Activated gamma-delta T cell treated with Interleukin-2 at 50 U/mL for 16 hours (primary cell): ENCODE measurements at places on chromosomes 2 and 18.

GRCh38 chr2:3572620-3573019, 2.4 kb upstream of the RPS7 start:
- DNase-seq = no peak

GRCh38 chr2:105708697-105709096, 36.0 kb upstream of the NCK2 start:
- no peak for DNase-seq

DNA sequence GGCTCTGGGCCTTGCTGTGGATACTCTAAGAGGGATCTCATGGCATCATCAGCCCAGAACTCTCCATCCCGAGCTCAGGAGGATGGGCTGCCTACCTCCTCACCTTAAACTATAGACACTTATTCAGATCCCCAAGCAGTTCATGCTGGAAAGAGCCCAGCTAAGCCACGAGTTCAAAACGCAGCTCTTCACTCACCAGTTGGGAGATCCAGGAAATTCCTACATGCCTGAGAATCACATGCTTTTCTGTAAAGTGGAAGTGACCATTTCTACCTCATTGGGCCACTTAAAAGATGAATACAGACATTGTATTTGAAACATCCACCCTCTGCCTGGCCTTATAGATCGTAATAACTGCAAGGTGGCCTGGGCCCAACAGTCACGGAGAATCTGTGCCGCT, 6.6 kb downstream of the ATOH8 start:
- DNase-seq = no peak

- no peak for DNase-seq
Measured at GRCh38 chr2:3399829-3400228, 20.3 kb downstream of the TRAPPC12 start.

GRCh38 chr2:40346535-40347354, 105.1 kb downstream of the SLC8A1 start:
- no peak for DNase-seq

GRCh38 chr2:7726989-7727388, 809.8 kb downstream of the RNF144A start:
- DNase-seq = no peak

DNA sequence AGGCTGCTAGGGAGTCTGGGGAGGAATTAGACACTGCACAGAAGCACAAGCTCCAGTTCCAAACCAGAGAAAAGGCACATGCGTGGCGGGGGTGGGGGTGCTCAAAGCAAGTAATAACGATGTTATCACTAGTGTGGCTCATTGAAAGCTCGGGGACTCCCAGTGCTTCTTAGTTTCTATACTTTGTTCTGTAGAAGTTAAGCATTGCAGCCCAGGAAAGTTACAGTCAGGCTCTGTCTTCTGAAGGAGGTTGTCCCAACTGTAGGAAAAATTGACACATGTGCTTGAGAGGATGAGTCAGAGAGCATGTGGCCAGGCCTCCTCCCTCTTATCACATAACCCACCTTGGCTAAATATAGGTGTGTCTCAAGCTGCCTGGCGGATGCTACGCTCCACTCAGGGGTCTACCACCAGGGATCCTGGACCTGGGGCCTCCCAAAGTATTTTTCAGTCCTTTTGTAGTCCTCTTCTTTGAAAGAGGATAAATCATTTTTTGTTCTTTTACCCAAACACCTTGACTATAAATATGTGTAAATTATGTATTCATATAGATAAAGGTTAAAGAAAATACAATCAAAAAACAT, 3.8 kb downstream of the GALNT5 start:
- DNase-seq = no peak

GRCh38 chr18:62426191-62426488, 96.7 kb upstream of the ZCCHC2 start:
- DNase-seq = no peak

- DNase-seq = no peak
Measured at GRCh38 chr2:66509326-66509811, 74.4 kb downstream of the MEIS1 start.

DNA sequence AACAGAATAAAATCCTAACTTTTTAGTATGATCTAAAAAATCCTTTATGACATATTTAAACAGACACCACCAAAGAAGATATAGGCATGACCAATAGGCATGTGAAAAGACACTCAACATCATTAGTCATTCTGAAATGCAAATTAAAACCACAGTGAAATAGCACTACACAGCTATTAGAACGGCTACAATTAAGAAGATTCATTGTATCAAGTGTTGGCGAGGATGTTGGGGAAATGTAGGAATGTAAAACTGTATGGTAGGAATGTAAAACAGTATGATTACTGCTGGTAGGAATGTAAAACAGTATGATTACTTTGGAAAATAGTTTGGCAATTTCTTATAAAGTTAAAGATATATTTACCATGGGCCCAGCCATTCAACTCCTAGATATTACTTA, 253.3 kb upstream of the TCF4 start:
- DNase-seq = no peak

DNA sequence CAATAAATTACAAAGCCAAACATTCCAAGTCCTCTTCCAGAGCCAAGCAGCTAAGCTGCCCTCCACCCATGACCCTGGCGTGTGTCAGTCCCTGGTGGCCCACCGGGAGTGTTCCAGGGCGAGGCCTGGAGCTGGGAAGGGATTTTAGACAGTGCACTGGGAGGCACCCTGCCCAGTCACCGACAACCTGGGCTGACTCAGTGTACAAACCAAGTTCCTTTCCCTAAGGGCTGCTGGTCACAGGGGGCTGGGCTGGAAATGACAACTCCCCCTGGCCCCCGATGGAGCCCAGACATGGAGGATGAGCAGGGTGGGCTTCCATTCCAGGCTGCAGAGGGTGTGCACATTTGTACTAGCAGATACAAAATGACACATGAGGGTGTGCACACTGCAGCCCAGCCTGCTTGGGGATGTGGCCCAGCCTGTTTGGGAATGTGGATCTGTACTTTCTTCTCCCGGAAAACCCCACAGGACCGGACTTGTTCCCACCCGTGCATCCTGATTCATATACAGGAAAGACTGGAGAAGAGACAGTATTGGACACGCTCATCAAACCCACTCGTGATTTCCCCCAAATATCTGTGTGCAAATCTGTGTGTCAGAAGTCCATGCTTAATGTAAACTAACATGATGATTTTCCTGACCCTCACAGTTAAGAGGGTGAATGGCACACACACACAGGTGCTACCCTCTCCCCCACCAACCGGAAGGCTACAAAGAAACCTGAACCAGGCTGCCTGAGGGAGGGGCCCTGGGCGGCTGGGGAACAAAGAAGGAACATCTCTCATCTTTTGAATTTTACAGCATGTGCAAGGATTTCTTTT, 58.9 kb downstream of the NDUFA10 start:
- no peak for DNase-seq

DNA sequence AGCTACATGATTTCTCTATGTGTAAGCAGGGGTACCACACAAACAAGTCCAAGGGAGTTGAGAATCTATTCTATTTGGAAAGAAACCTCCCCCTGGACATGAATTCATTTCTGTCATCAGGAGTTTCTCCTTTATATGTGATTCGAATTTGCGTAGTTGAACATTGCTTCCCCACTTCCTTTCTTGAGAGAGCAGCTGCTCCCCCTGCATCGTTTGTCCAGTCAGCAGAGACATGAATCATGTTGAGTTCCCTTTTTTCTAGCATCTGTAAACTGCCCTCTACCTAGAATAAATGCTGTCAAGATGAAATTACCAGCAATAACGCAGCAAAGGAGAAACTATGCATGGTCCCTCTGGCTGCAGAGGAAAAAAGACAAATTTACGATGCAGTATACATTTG, 73.8 kb downstream of the KIF5C start:
- no peak for DNase-seq

DNA sequence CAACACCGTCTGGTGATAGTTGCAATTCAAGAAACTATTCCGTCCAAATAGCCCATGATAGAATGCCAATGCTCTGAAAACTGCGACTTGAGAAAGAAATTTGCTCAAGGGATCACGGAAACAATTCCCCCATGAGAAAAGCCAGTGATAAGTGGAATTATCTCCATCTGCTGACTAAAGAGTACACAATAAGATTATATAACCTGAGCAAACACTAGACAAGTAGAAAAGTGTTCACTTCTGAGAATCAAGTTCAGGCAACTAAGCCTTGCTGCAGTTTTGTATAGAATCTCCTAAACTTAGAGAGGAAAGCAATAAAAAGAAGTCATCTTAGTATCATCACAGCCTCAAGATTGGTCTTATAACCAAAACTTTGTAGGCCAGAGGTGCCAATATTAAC, 336.3 kb upstream of the NRXN1 start:
- no peak for DNase-seq

DNA sequence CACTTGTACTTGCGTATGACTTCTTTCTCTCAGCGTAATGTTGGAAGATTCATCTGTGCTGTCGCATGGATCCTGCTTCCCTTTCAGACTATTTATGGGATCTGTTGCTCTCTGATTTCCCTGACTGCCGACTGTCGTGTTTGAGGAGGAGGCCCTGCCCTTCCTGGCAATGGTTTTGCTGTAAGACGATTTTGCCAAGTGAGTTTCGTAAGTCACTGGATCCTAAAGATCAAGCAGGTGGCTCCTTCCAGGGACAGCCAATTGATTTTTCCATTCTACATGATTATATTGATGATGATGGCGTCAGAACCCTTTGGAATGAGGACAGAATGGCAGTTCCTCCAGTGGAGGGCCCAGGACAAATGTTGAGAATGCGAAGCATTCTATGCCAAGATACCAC, 8.7 kb upstream of the B3GNT2 start:
- no peak for DNase-seq

- no peak for DNase-seq
Measured at GRCh38 chr2:229178117-229178516, 93.0 kb downstream of the PID1 start.

DNA sequence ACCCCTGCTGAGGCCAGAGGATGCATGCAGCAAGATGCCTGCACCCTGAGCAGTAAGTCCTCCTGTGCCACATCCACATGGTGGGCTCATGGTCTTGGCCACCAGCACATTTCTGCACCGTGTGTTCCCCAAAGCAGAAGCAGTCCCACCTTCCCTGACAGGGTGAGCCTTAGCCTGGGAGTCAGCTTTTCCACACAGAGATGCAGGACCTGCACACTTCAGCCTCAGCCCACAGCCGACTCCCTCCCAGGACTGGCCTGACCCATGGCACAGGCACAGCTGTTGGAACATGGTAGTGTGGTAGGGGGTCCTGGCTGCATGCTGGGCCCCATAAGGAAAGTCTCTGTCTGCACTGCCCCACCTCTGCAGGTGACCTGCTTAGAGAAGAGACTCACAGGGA, 5.0 kb downstream of the SNED1 start:
- no peak for DNase-seq

GRCh38 chr2:198127627-198128026, 323.2 kb downstream of the PLCL1 start:
- no peak for DNase-seq

- DNase-seq = peak; percentile 7
Measured at GRCh38 chr2:9554921-9555296, 721 bp downstream of the ADAM17 start.

DNA sequence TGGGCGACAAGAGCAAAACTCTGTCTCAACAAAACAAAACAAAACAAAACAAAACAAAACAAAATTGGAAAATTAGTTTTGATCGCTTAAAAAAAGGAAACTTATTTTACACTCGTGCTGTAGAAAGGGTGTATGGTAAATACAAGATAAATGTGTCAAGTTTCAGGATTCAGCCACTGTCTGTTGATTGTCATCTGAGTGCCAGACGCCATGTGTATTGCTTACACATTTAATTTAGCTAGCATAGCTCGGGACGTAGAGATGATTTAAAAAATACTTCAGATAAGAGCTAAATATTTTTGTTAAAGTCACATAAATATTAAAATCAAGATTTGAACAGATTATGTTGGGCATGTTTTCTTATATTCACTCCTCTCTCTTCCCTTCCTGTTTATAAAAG, 568.1 kb upstream of the ZNF804A start:
- DNase-seq = no peak

- DNase-seq = no peak
Measured at GRCh38 chr2:190455358-190456095, 47.4 kb downstream of the MFSD6 start.

DNA sequence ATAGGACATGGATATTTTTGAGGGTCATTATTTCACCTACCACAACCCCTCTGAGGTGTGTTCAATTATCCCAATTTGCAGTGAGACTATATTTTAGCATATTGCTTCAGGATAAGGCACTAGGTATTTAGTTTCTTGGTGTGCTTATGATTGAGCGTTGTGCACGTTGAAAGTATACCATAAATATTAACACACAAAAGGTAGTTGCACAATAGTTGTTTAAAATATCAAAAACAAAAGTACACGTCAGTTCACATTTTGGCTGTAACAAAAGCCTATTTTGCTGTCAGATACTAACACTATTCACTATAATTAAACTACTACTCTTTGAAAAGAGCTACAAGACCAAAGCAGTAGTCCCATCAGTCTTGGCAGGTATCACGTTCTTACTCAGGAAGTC, 367.5 kb downstream of the DSC3 start:
- no peak for DNase-seq

DNA sequence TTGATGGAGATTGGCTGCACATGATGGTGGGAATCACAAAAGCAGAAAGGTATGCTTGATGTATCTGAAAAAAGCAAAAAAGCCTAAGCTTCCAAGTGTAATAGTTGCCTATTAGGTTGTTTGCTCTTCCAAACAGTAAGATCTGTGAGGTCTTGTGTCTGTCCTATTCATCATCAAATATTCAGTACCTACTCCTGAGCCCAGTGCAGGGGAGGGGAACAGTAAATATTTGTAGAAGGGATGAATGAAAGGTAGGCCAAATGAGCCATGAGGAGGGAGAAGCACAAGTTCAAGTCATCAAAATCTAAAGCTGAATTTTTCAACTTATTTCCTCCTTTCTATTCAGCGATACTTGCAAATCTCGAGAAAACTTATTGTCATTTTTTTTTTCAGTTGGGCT, 153.2 kb upstream of the ETAA1 start:
- DNase-seq = no peak

GRCh38 chr2:36843838-36844237, 122.5 kb downstream of the STRN start:
- DNase-seq = no peak

- no peak for DNase-seq
Measured at GRCh38 chr18:75249672-75250470, 39.3 kb downstream of the TSHZ1 start.

DNA sequence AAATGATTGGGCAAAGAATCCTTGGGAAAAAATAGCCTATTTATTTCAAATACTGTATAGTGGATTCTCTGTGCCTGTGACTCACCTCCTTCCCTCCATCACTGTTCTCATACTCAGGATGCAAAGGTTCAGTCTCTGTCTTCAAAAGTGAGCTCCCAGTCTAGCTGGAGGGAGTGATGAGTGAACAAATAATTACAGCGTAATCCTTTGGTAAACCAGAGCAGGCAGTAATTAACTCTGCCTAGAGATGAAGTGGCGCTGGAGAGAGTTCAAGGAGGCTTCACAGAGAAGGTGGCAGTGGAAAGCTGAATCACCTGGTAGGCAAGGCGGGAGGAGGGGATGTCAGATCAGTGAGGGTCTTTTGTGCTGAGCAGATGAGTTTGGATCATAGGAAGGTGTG, 6.5 kb downstream of the DGUOK start:
- no peak for DNase-seq

- DNase-seq = no peak
Measured at GRCh38 chr2:31081492-31081891, 56.7 kb downstream of the GALNT14 start.

- no peak for DNase-seq
Measured at GRCh38 chr2:74675090-74675489, 21.0 kb downstream of the SEMA4F start.
